Neural progenitor cell (in vitro differentiated cells): ENCODE measurements at places on chromosomes 16 and 17.

- no peak for DNase-seq
- no peak overlapping the region for H3K27ac ChIP-seq
- H3K4me3 ChIP-seq: no peak overlapping the region
- no peaks in the 10 kb centered on the region for H3K36me3 ChIP-seq
Measured at GRCh38 chr17:1571341-1571704, 8.7 kb upstream of the PITPNA start.

- no peak overlapping the region for H3K27ac ChIP-seq
- no peaks in the 10 kb centered on the region for H3K27me3 ChIP-seq
- H3K4me3 ChIP-seq: no peak overlapping the region
- no peaks in the 10 kb centered on the region for H3K36me3 ChIP-seq
Measured at GRCh38 chr17:42000413-42001133, 16.7 kb downstream of the DNAJC7 start.

DNA sequence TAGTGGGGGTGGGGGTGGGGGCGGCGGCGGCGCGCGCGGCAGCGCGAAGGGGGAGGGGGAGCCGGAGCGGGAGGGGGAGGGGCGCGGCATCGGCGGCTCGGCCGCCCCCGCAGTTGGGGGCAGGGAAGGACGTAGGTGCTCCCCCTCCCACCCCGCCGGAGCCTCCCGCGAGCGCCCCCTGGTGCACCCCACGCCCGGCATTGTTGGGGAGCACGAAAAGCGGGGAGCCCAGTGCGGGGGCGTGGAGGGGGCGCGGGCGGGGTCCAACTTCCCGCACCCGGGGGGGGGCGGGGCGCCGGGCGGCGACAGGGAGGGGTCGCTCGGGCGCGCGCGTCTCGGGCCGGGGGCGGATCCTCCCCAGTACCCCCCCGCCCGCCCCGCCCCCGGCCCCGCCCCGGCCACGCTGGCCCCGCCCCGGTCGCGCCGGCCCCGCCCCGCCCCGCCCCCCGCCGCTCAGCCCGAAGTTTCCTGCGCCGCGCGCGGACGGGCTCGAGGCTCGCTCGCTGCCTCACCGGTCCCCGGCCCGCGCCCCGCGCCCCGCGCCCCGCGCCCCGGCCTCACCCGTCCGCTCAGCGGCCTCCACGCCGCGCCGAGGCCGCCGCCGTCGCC is at the start of gene CACNA1H:
Gene CACNA1H, plus strand, starts transcription at position 456 of the 609 bp plus-strand sequence. CDS start 632 bp downstream, outside the sequence.
- H3K36me3 ChIP-seq: no peaks in the 10 kb centered on the region
- no peak within 1 kb of the TSS for H3K27ac ChIP-seq
- H3K27me3 ChIP-seq: peaks cover 11% of the 10 kb centered on the region
- peak; percentile 86 for DNase-seq
- H3K4me1 ChIP-seq: peaks cover 22% of the 10 kb centered on the region

DNA sequence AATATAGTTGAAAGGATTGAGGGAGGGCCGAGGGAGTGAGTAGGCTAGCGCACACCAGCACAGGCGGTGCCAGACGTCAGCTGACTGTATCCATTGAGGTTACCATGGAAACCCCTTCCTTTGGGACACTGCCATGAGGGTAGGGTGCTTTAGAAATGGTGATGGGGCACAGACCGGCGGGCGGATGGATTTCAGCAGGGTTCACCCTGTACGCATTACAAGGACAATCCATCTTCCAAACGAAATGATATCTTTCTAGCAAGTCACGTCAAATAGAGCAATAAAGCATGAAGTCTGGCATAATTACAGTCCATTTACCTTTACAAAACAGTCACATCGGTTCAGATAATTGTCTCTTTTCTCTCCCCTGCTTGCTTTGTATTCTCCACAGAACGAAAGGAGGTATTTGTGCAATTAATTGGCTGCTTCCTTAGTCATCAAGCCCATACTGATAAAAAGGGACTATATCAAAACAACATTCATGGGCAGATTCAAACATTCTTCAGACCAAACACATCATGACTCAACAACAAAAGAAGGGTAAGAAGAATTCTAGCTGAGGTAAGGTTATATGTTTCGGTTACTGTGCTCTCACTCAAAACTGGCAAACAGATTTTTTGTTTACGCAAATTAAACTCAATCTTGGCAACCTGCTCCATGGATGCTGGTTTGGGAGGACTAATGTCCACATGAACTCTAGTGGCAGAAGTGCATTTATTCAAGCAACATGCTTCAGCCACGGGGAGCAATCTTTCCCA is 140.6 kb downstream of the CDK5R1 start:
- H3K4me3 ChIP-seq: peak overlapping the region; percentile 12
- DNase-seq: peak; percentile 91
- H3K4me1 ChIP-seq: peaks cover 15% of the 10 kb centered on the region
- H3K36me3 ChIP-seq: no peaks in the 10 kb centered on the region
- H3K27ac ChIP-seq: no peak overlapping the region

- peak overlapping the region; percentile 67 for H3K4me3 ChIP-seq
- no peak overlapping the region for H3K27ac ChIP-seq
- peaks cover 40% of the 10 kb centered on the region for H3K27me3 ChIP-seq
- peaks cover 32% of the 10 kb centered on the region for H3K4me1 ChIP-seq
- DNase-seq: no peak
Measured at GRCh38 chr17:29178750-29179231, 1.4 kb downstream of the MYO18A start.

DNA sequence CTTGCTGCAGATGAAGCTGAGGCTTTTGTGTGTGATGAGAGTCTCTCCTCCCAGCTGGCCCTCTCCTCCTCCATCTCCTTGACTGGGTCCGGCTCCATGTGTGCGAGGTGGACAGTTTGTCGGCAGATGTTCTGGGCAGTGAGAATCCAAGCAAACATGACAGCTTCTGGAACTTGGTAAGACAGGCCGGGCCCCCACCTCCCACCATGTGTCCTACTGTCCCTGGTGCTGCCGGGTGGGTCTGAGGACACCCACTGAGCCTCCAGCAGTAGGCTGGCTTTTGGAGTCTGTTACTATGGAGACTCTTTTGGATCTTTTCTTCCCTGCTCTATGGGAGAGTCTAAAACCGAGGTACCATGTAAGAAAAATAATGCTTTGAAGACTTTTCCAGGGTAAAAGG is 12.7 kb downstream of the NUP85 start:
- no peak overlapping the region for H3K4me3 ChIP-seq
- DNase-seq: no peak
- no peaks in the 10 kb centered on the region for H3K4me1 ChIP-seq

GRCh38 chr17:81006891-81007290 is 15.2 kb downstream of the CHMP6 start:
- peaks cover 61% of the 10 kb centered on the region for H3K27me3 ChIP-seq
- peaks cover 8% of the 10 kb centered on the region for H3K4me1 ChIP-seq
- no peaks in the 10 kb centered on the region for H3K36me3 ChIP-seq
- DNase-seq: no peak

GRCh38 chr17:9371019-9371418 is 204.6 kb downstream of the STX8 start:
- no peak for DNase-seq
- no peaks in the 10 kb centered on the region for H3K27me3 ChIP-seq
- no peak overlapping the region for H3K27ac ChIP-seq

DNA sequence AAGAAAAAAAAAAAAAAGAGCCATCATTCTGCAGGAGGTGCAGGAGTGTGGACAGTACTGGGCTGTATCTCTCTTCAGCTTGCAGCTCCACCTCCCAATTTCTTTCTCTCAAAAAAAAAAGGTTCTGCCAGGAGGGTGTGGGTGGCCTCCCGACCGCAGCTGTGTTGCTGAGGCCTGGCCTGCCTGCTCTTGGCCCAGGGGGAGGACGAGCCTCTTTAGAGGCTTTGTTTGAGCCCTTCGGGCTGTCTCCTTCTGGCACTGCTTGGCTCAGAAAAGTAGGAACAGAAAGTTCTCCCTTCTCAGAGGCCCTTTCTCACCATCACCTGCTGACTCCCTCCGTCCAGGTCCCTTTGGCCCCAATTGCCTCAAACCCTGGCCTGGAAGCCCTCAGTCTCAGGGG is 22.2 kb upstream of the C17orf107 start:
- no peak overlapping the region for H3K4me3 ChIP-seq
- no peaks in the 10 kb centered on the region for H3K27me3 ChIP-seq
- no peak for DNase-seq

- no peak for DNase-seq
- H3K4me1 ChIP-seq: peaks cover 3% of the 10 kb centered on the region
- no peak overlapping the region for H3K4me3 ChIP-seq
- peak overlapping the region; percentile 54 for H3K27ac ChIP-seq
Measured at GRCh38 chr17:50728112-50728429, 8.7 kb downstream of the LUC7L3 start.

DNA sequence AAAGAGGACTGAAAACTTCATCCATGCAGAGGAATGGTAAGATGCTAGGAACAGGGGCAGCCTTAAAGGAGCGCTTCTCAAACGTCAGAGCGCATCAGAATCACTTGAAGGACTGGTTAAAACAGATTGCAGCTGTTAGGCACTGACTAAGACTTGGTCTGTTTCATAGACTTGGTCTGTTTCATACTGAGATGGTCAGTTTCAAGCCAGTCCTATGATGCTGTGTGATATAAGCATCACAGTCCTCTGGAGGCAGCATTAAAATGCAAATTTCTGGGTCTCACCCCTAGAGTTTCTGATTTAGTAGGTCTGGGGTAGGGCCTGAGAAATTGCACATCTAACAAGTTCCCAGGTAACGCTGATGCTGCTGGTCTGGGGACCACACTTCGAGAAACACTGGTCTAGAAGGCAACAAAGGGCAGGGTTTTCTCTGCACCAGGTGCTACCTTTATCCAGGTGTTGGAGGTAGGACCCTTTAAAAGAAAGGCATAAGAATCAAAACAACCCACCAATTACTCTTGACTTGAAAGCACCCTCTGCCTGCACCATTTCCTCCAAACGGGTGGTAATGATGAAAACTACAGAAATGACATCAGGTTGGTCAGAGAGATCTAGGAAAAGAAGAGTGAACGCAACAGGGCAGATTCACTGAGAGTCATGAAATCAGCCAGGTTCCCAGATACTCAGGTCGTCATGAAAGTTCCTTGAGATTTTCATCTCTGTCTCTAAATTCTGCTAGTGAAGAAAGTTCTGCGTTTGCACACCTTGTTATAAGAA is 95.0 kb upstream of the RCVRN start:
- no peaks in the 10 kb centered on the region for H3K36me3 ChIP-seq
- H3K4me1 ChIP-seq: peaks cover 3% of the 10 kb centered on the region

GRCh38 chr17:44672479-44673093 is 16.3 kb downstream of the MEIOC start:
- no peaks in the 10 kb centered on the region for H3K4me1 ChIP-seq
- peak; percentile 3 for DNase-seq

DNA sequence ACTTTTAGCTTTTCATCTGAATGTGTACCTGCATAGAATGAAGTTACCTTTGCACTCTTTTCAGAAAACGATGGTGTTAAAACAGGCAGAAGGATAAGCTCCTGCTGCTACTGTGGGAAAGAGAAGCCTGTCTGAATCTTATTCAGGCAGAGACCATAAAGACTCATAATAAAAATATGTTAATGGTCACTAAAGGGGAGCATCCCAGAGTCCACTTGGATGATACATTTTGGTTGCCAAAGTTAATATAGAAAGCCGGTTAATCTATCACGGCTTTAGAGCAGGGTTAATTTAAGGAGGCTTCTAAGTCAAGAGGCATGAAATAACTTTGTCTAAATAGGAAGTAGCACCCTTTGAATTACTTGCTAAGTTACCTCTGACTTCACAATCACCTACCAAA is 2.9 kb downstream of the MARCHF10 start:
- H3K36me3 ChIP-seq: no peaks in the 10 kb centered on the region
- H3K27ac ChIP-seq: no peak overlapping the region
- no peak for DNase-seq
- H3K4me3 ChIP-seq: no peak overlapping the region

GRCh38 chr17:36017799-36018198 is at the start of gene CCL23:
TSS of gene CCL23 (minus strand) at chr17:36017972. CDS start at chr17:36017897, 75 bp downstream.
- no peak within 1 kb of the TSS for H3K27ac ChIP-seq
- peaks cover 13% of the 10 kb centered on the region for H3K27me3 ChIP-seq
- H3K4me3 ChIP-seq: no peak within 1 kb of the TSS
- no peak for DNase-seq
- no peaks in the 10 kb centered on the region for H3K36me3 ChIP-seq
- no peaks in the 10 kb centered on the region for H3K4me1 ChIP-seq

DNA sequence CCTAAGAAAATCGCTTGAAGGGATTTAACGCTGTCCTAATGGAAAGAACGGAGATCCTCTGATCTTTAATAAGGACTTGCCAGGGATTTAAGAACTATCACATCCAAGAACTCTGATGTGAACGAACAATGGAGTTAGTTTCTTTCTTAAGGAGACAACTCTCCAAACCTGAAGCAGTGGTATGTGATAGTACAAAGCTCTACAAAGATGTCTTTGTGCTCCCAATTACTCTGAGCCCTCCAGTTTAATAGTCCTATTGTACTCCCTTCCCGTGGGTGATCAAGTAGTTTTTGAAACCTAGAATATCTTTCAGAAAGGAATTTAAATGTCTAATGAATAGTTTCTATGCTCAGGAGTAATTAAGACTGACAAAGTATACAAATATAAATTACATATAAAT is 123.8 kb downstream of the FTO start:
- no peaks in the 10 kb centered on the region for H3K36me3 ChIP-seq
- no peaks in the 10 kb centered on the region for H3K27me3 ChIP-seq
- DNase-seq: peak; percentile 91
- H3K4me1 ChIP-seq: peaks cover 33% of the 10 kb centered on the region
- peak overlapping the region; percentile 77 for H3K27ac ChIP-seq
- peak overlapping the region; percentile 20 for H3K4me3 ChIP-seq

GRCh38 chr17:49574945-49575678 is 559 bp upstream of the NXPH3 start:
- H3K27me3 ChIP-seq: peaks cover 35% of the 10 kb centered on the region
- peak overlapping the region; percentile 98 for H3K4me3 ChIP-seq
- H3K4me1 ChIP-seq: peaks cover 18% of the 10 kb centered on the region
- no peak overlapping the region for H3K27ac ChIP-seq
- no peak for DNase-seq

GRCh38 chr16:31876951-31877828 is 3.6 kb downstream of the ZNF267 start:
- no peaks in the 10 kb centered on the region for H3K27me3 ChIP-seq
- DNase-seq: no peak
- H3K36me3 ChIP-seq: no peaks in the 10 kb centered on the region
- H3K4me1 ChIP-seq: peaks cover 22% of the 10 kb centered on the region
- H3K27ac ChIP-seq: no peak overlapping the region
- no peak overlapping the region for H3K4me3 ChIP-seq

- DNase-seq: no peak
- no peak overlapping the region for H3K4me3 ChIP-seq
- H3K27ac ChIP-seq: no peak overlapping the region
Measured at GRCh38 chr17:48373883-48374282, 56.1 kb downstream of the SKAP1 start.

- DNase-seq: no peak
- H3K4me3 ChIP-seq: no peak overlapping the region
- H3K4me1 ChIP-seq: no peaks in the 10 kb centered on the region
- H3K27me3 ChIP-seq: no peaks in the 10 kb centered on the region
- no peak overlapping the region for H3K27ac ChIP-seq
- H3K36me3 ChIP-seq: no peaks in the 10 kb centered on the region
Measured at GRCh38 chr16:12613131-12613991, 190.3 kb downstream of the CPPED1 start.

- no peak for DNase-seq
- no peaks in the 10 kb centered on the region for H3K36me3 ChIP-seq
- no peak overlapping the region for H3K4me3 ChIP-seq
- no peaks in the 10 kb centered on the region for H3K4me1 ChIP-seq
- H3K27me3 ChIP-seq: no peaks in the 10 kb centered on the region
Measured at GRCh38 chr16:6634151-6634550, 698.5 kb upstream of the RBFOX1 start.
